ENCODE measurements at places on chromosomes 12 and 14.

GRCh38 chr12:104272938-104273337 is 30.6 kb upstream of the EID3 start:
- no peak for DNase-seq

- no peak for DNase-seq
Observed at GRCh38 chr12:49059045-49059298, 1.6 kb downstream of the KMT2D start.

DNA sequence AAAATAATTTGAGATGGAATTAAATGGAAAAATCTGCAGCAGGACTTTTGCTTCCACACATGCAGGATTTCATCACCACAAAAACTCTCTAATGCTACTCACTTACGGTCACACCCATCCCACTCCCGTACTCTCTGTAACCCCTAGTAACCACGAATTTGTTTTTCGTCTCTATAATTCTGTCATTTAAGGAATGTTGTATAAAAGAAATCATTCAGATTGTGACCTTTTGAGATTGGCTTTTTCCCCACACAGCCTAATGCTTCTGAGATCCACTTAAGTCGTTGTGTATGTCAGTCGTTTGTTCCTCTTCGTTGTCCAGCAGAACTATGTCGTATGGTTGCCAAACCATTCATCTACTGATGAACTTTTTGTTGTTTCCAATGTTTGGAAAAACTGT is 19.8 kb upstream of the PZP start:
- no peak for DNase-seq

DNA sequence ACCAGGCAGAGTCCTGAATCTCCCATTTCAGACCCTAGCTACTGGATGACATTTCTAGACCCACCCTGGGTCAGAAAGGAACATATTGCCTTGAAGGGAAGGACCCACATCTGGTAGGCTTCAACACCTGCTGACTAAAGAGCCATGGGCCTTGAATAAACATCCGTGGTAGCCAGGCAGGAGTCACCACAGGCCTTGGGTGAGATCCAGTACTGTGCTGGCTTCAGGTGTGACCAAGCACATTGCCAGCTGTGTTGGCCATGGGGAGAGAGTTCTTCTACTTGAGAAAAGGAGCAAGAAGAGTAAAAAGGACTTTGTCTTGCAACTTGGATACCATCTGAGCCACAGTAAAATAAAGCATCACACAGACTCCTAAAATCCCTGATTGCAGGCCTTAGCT is 332.6 kb downstream of the SLC16A7 start:
- no peak for DNase-seq

GRCh38 chr14:77864085-77864484 is 64.2 kb downstream of the ADCK1 start:
- no peak for DNase-seq
